ENCODE measurements at places on chromosomes 2 and 18.

- H3K4me1 ChIP-seq: no peaks in the 10 kb centered on the region
- DNase-seq: no peak
- H3K27ac ChIP-seq: no peak overlapping the region
- H3K4me3 ChIP-seq: no peak overlapping the region
Observed at GRCh38 chr18:26473672-26474071, 74.7 kb downstream of the KCTD1 start.

DNA sequence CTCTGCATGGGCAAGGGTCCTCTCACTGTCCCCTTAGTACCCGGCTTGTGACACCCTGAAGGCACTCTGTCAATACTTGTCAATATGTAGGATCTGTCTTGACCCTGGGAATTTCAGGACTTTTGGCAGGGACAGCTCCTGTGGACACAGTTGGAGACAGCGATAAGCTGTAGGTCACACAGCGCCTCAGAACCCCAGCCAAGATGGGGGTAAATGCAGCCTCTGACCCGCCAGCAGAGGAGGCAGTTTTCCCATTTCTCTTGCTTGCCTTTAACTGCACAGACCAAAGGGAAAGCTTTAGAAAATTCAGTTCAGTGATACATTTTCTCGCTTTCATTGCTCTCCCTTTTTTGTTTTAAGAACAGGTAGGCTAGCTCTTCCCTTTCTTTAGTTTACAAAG, 54.8 kb upstream of the KLHL29 start:
- H3K4me3 ChIP-seq: no peak overlapping the region
- no peaks in the 10 kb centered on the region for H3K4me1 ChIP-seq
- H3K36me3 ChIP-seq: no peaks in the 10 kb centered on the region

- H3K4me1 ChIP-seq: no peaks in the 10 kb centered on the region
- H3K36me3 ChIP-seq: no peaks in the 10 kb centered on the region
- H3K27me3 ChIP-seq: peaks cover 1% of the 10 kb centered on the region
- no peak overlapping the region for H3K4me3 ChIP-seq
- DNase-seq: no peak
- H3K27ac ChIP-seq: no peak overlapping the region
Observed at GRCh38 chr2:33458248-33458819, 18.1 kb upstream of the RASGRP3 start.

DNA sequence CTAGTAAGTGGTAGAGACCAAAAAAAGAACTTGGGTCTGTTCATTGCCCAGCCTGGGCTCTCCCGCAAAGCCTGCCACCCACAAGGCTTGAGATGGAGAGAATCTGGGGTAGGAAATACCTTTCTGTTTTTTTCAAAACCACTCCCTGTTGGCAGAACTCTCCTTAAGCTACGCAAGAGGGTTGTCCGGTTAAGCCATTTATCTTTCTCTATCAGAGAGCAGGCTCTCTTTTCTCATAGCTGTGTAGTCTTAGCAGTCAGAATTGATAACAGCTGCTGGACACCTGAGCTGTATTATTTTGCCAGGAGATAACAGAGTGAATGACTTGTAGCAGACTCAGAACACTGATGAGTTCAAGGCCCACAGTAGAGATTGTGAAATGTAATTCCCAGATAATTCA, 1088.1 kb downstream of the TSN start:
- no peaks in the 10 kb centered on the region for H3K36me3 ChIP-seq
- H3K4me3 ChIP-seq: no peak overlapping the region
- DNase-seq: no peak
- no peaks in the 10 kb centered on the region for H3K27me3 ChIP-seq
- no peak overlapping the region for H3K27ac ChIP-seq
- no peaks in the 10 kb centered on the region for H3K4me1 ChIP-seq

GRCh38 chr2:2405780-2406179, 74.7 kb upstream of the MYT1L start:
- no peaks in the 10 kb centered on the region for H3K36me3 ChIP-seq
- DNase-seq: no peak
- H3K4me3 ChIP-seq: no peak overlapping the region
- no peak overlapping the region for H3K27ac ChIP-seq

GRCh38 chr18:59085797-59086196, 53.9 kb upstream of the SEC11C start:
- H3K36me3 ChIP-seq: no peaks in the 10 kb centered on the region
- no peak overlapping the region for H3K4me3 ChIP-seq
- no peak overlapping the region for H3K27ac ChIP-seq
- peaks cover 4% of the 10 kb centered on the region for H3K4me1 ChIP-seq

- H3K36me3 ChIP-seq: no peaks in the 10 kb centered on the region
- H3K27ac ChIP-seq: no peak overlapping the region
- peaks cover 52% of the 10 kb centered on the region for H3K27me3 ChIP-seq
- H3K4me3 ChIP-seq: no peak overlapping the region
Observed at GRCh38 chr18:44668270-44668975, 12.3 kb upstream of the SETBP1 start.

DNA sequence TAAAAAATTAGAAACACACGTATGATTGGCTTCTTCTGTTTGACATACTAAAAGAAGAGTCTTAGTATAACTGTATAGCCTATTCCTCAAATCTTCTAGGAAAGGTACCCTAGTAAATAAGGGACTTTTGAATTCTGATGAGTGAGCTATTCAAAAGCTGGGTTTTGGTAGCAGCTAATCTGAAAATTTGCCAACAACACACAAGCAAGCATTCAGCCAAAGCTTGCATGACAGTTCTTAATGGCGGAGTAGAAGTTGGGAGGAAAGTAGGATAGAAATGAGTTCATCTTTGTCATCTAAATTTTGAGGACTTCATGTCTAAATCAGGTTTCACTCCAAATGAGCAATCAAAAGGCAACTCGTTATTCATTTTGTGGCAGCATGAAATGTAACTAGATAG, 813.0 kb downstream of the MBD2 start:
- no peak for DNase-seq
- H3K27me3 ChIP-seq: no peaks in the 10 kb centered on the region
- no peaks in the 10 kb centered on the region for H3K4me1 ChIP-seq
- no peaks in the 10 kb centered on the region for H3K36me3 ChIP-seq

- no peaks in the 10 kb centered on the region for H3K4me1 ChIP-seq
- no peak for DNase-seq
- H3K27ac ChIP-seq: no peak overlapping the region
Observed at GRCh38 chr2:17162713-17163112, 355.5 kb downstream of the RAD51AP2 start.

- H3K27ac ChIP-seq: no peak overlapping the region
- H3K27me3 ChIP-seq: peaks cover 4% of the 10 kb centered on the region
- H3K36me3 ChIP-seq: peaks cover 9% of the 10 kb centered on the region
- peaks cover 10% of the 10 kb centered on the region for H3K4me1 ChIP-seq
Observed at GRCh38 chr18:44887227-44887631, 206.5 kb downstream of the SETBP1 start.

- H3K27me3 ChIP-seq: no peaks in the 10 kb centered on the region
- no peak overlapping the region for H3K27ac ChIP-seq
- no peak overlapping the region for H3K4me3 ChIP-seq
- H3K4me1 ChIP-seq: peaks cover 46% of the 10 kb centered on the region
- peaks cover 42% of the 10 kb centered on the region for H3K36me3 ChIP-seq
- no peak for DNase-seq
Observed at GRCh38 chr2:42185220-42185921, 16.2 kb downstream of the EML4 start.

GRCh38 chr2:47155091-47155876, at the start of gene STPG4:
Gene STPG4, minus strand, starts transcription at chr2:47155308. Its CDS starts 57 bp downstream, at chr2:47155251.
- H3K36me3 ChIP-seq: peaks cover 48% of the 10 kb centered on the region
- H3K4me1 ChIP-seq: peaks cover 12% of the 10 kb centered on the region
- no peak within 1 kb of the TSS for H3K4me3 ChIP-seq
- H3K27ac ChIP-seq: peak within 1 kb of the TSS; percentile 21

DNA sequence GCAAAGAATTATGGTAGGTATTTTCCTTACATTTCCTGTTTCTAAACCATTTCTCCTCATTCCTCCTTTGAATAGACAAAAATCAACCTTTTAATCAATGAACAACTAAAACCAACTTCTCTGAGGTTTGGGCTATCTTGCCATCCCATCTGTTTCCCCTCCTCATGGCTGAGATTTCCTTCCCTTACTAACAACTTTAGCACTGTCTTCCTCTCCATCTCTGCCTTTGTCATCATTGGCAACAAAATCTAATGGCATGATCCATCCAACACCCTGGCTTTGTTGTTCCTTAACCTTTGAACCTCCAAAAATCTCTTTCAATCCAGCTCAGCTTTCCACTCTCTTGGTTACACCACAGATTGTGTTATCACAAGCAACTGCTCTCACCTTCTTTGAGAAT, 95.3 kb upstream of the FAM136A start:
- no peak for DNase-seq
- H3K4me3 ChIP-seq: no peak overlapping the region
- no peaks in the 10 kb centered on the region for H3K36me3 ChIP-seq
- no peak overlapping the region for H3K27ac ChIP-seq
- H3K27me3 ChIP-seq: peaks cover 12% of the 10 kb centered on the region
- H3K4me1 ChIP-seq: no peaks in the 10 kb centered on the region

GRCh38 chr18:13576598-13576997, 149.8 kb downstream of the FAM210A start:
- peak overlapping the region; percentile 50 for H3K4me3 ChIP-seq
- no peaks in the 10 kb centered on the region for H3K27me3 ChIP-seq
- peaks cover 12% of the 10 kb centered on the region for H3K36me3 ChIP-seq
- H3K27ac ChIP-seq: peak overlapping the region; percentile 86

GRCh38 chr2:231102772-231103171, 22.1 kb downstream of the HTR2B start:
- no peak overlapping the region for H3K4me3 ChIP-seq
- H3K4me1 ChIP-seq: peaks cover 2% of the 10 kb centered on the region
- H3K27me3 ChIP-seq: no peaks in the 10 kb centered on the region
- H3K36me3 ChIP-seq: peaks cover 40% of the 10 kb centered on the region

GRCh38 chr2:55954306-55955035, 30.9 kb upstream of the EFEMP1 start:
- H3K36me3 ChIP-seq: no peaks in the 10 kb centered on the region
- H3K4me1 ChIP-seq: no peaks in the 10 kb centered on the region
- no peak overlapping the region for H3K27ac ChIP-seq
- H3K27me3 ChIP-seq: no peaks in the 10 kb centered on the region
- no peak overlapping the region for H3K4me3 ChIP-seq

DNA sequence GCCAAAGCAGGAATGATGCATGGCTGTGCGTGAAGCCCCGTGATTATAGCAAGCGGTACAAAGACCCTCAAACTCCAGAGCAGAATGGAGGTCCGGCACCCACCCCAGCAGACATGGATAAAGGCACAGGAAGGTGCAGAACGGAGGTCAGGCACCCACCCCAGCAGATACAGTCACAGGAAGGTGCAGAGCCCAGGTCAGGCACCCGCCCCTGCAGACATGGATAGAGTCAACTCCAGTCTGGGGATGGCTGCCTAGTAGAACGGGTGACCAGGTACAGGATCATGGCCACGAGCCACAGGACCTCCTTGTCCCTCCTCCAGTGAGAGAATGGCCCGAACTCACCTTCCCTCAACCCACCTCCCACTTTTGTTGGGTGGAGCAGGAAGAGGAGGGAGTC, 318.3 kb upstream of the SALL3 start:
- DNase-seq: no peak
- no peaks in the 10 kb centered on the region for H3K36me3 ChIP-seq
- no peaks in the 10 kb centered on the region for H3K4me1 ChIP-seq

DNA sequence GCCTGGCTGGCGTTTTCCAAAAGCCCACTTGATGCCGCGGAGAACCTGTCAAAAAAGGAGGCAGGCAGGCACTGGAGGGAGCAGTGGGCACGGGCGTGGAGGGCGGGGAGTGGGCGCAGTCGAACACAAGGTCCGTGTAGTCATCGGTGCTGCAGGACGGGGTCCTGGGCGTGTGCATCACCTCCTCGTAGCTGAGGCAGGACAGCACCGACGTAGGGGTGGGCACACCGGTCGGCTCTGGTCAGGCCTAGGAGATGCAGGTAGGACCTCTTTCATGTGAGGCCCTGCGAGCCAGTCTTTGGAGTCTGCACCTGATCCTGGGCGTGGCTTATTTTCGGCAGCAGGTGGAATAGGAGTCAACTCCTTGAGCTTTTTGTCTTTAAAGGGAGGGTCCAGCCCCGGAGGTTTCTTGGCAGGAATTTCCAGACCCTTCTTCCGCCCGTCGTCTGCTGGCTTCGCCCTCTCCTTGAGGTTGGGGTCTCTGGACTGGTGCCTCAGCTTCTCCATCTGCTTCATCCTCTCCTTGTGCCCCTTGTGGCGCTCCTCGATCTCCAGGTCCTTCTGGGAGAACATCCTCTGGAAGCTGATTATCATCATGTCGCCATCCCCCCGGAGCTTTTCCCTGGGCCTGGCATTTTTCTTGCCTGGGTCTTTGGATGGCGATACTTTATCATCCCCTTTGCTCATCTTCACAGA, 892.5 kb upstream of the LRRTM1 start:
- H3K27me3 ChIP-seq: no peaks in the 10 kb centered on the region
- no peaks in the 10 kb centered on the region for H3K4me1 ChIP-seq
- H3K36me3 ChIP-seq: no peaks in the 10 kb centered on the region

DNA sequence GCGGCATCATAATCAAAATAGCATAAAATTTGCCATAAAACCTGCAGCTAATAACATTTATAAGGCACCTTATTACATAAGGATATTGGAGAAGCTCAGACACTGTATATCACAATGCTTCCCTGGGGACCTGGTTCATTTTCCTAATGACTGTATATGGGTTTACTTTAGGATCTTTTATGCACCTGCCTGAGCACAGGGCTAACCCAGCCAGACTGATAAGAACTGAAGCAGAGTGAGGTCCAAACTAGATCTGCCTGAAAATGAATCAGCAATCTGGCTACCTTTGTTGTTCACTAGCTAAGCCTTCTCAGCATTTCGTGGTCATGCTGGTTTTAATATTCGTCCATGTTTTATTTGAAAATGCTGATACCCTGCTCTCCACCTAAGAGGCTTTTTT, 1922.3 kb upstream of the CELF4 start:
- no peaks in the 10 kb centered on the region for H3K27me3 ChIP-seq
- H3K4me3 ChIP-seq: no peak overlapping the region
- no peak for DNase-seq
- no peak overlapping the region for H3K27ac ChIP-seq

DNA sequence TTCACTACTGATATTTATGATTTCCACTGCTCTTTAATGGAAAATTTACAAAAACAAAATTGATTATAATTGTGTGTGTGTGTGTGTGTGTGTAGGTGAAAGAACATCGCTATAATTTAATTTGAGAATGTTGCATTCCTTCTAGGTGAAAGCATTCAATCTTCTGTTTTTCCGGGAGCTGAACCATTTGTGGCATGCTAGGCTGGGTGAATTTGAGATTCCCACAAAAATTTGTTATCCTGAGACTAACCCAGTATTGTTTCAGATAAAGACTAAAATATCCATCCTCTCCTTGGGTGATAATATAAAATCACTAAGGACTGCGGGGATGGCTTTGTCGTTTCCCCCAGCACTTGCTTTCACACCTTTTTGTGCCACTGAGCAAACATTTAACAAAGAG, 911.2 kb upstream of the PIK3C3 start:
- no peaks in the 10 kb centered on the region for H3K36me3 ChIP-seq
- no peaks in the 10 kb centered on the region for H3K4me1 ChIP-seq
- DNase-seq: no peak
- H3K27me3 ChIP-seq: no peaks in the 10 kb centered on the region
- no peak overlapping the region for H3K4me3 ChIP-seq
- H3K27ac ChIP-seq: no peak overlapping the region

- peaks cover 24% of the 10 kb centered on the region for H3K4me1 ChIP-seq
- DNase-seq: no peak
- no peak overlapping the region for H3K27ac ChIP-seq
- H3K36me3 ChIP-seq: peaks cover 55% of the 10 kb centered on the region
- H3K27me3 ChIP-seq: no peaks in the 10 kb centered on the region
Observed at GRCh38 chr2:62215306-62216064, 19.6 kb downstream of the B3GNT2 start.
